ENCODE measurements at places on chromosomes 3 and 15. TPM values are rescaled to one million over a fixed set of nuclear protein-coding genes. Genes with fewer than 3 reads are reported as not detected.

ANKUB1 gene
- total RNA-seq = not detected

BCHE gene
- total RNA-seq = 10.3 TPM

AGTR1 gene
- total RNA-seq = 22.0 TPM

FRG2C gene
- not detected for total RNA-seq
